ENCODE measurements at places on chromosomes 5 and 9.

- DNase-seq: no peak
These were observed 274.7 kb downstream of the FBXL7 start for GRCh38 chr5:15774632-15775031.

DNA sequence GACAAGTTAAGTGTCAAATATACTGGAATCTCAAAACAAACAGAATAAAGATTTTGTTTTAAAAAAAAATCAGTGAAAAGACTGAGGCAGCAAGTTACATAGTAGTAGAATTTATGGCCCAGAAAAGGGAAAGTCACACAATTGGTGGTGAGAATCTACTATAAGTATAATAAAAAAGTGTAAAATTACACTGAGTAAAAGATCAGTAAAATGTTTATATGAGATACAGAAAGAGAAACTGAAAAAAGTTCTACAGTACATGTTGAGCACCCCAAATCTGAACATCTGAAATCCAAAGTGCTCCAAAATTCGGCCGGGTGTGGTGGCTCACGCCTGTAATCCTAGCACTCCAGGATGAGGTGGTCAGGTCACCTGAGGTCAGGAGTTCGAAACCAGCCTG lies 15.0 kb downstream of the AGTPBP1 start:
- DNase-seq: no peak

- no peak for DNase-seq
These were observed 62.6 kb downstream of the IL31RA start for GRCh38 chr5:55913466-55914413.

DNA sequence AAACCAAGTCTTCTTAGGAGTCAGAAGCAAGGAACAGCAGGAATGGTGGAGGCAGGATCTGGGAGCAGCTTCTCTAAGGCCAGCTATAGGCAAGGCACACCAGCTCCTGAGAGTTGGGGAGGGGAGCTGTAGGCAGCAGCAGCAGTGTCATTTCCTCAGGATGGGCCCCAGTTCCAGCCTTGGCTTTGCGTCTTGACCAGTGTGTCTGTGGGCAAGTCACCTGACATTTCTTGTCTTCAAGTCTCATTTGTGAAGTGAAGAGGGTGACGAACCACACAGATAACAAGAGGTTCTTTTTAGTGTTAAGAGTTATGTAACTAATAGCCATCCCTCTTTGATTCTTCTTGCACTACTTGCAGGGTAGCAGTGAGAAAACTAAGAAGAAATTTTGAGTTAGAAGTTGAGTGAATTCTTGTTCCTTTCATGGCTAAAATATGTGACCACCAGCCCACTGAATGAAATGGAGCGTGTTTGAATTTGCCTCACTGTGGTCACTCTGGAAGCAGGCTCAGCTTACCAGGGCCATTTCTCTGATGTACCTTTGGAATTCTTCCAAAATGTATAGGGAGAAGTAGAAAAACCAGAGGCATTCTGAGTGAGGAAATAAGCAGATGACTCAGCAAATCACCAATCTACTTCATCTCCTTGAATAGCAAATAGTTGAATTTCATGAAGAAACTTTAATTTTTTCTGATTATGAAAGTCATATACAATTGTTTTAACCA lies 42.4 kb downstream of the RHOBTB3 start:
- DNase-seq: peak; percentile 93

GRCh38 chr5:34411470-34412346 lies 244.4 kb upstream of the RAI14 start:
- DNase-seq: peak; percentile 68

- DNase-seq: no peak
These were observed 137.8 kb downstream of the SEMA6A start for GRCh38 chr5:116436674-116437350.

DNA sequence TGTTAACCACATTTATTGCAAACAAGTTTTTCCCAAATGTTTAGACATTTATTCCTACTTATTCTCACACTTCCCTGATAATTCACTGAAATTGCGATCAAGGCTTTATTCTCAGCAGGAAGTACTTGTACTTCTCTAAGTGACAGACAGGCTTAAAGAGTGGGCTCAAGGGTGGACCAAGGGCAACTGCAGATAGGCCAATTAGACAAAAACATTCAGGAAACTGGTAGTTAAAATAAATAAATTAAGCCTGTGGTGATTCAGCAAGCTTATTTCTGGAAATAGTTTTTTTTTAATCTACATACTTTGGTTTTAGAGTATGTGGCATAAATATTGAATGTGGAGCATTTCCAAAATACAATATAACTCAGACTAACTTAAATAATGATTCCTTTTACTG lies 136.1 kb downstream of the UGCG start:
- DNase-seq: peak; percentile 68

DNA sequence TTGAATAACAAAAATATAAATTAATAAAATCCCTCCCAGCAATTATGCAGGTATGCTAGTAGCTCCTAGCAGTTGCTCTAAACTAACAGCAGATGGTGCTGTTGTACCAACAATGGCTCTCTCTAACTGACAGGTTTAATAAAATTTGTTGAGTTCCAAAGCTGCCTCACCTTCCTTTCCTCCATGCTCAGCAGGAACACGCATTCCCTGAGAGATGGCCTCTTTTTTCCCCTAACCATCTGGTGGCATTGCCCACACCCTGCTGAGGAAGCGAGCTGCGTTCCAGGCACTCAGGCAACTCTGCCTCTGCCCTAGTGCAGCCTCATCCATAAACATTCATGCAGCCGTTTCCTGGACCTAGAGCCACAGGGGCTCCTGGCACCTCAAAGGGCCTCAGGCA lies 106.2 kb downstream of the KLHL3 start:
- peak; percentile 59 for DNase-seq

DNA sequence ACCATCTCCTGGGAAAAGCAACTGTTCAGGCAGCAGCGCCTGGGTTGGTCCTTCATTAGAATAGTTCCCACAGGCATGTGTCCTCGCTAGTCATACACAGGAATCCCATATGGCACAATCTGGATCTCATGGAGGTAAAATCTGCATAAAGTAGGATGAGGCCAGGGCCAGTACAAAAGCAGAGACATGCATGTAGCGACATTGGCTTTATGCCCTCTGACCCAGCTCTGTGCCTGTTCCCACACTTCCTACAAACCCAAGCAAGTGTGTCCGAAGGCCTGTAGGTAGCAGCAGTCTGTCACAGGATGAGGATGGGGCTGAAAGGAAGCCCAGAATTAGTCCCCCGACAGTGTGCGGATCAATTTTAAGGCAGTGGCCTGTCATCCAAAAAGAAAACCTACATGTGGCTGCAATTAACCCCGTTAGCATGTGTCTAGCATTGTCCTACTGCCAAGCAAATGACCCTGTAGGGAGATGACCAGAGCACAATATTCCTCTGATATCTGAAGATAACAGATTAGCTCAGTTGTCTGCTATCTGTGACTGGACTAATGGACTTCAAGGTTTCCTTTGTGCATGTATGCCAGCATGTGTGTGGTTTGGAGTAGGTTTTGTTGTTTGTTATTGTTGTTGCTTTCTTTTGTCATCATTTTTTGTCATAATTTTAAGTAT lies 178.8 kb downstream of the TMEM161B start:
- DNase-seq: no peak

DNA sequence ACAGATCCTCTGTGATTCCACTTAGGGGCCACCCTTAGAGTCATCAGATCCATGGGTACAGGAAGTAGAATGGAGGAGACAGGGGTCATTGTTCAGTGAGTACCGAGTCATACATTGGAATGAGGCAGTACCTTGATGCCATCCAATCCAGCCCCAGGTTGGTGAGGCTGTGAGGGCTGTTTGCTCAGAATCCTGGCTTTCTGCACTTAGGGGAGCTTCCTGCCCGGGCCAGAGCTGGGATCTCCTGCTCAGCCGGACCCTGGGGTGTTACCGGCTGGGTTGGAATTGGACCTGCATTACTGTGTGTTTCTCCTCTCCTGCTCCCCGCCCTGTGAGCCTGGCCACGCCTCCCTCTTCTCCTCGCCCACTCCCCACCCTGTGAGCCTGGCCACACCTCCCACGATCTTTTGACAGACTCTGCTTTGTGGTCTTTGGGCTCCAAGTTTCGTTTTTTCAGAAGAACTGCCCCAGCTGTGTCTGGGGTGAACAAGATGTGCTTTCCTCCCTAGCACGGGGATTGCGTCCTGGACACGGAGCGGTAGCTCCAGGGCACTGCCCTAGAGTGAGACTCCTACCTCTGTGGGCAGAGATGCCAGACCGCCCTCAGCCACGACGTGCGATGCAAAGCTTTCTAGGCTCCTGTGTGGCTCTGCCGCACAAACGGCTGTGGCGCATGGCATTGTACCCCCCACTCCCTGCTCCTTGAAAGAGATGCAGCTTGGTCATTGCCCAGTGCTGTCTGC lies 15.4 kb downstream of the TRAF2 start:
- DNase-seq: no peak

GRCh38 chr5:37668524-37669047 lies 171.3 kb downstream of the GDNF start:
- peak; percentile 93 for DNase-seq
